ENCODE measurements at places on chromosomes 1 and 21. TPM values are rescaled to one million over a fixed set of nuclear protein-coding genes. Genes with fewer than 3 reads are reported as not detected.

- no peak for DNase-seq
Measured at GRCh38 chr1:177996957-177997356, 27.1 kb upstream of the SEC16B start.

DNA sequence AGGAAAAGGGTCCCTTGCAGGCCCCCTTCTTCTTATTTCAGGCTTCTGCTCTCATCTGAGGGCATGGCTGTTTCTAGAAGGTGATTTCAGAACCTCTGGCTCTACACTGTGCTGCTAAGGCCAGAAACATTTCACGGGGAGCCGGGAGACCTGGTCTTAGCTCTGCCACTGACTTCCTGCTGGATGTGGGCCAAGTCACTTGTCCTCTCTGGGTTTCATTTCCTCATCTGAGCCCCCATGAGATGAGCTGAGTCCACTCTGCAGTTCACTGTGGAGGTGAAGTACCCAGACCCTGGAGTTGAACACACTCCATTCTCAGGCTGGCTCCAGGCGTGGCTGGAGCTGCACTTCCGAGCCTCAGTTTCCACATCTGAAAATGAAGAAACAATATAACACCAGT is 2.1 kb downstream of the PADI1 start:
- no peak for DNase-seq

GRCh38 chr1:65469126-65469888 is 48.8 kb downstream of the LEPR start:
- DNase-seq: no peak

DNA sequence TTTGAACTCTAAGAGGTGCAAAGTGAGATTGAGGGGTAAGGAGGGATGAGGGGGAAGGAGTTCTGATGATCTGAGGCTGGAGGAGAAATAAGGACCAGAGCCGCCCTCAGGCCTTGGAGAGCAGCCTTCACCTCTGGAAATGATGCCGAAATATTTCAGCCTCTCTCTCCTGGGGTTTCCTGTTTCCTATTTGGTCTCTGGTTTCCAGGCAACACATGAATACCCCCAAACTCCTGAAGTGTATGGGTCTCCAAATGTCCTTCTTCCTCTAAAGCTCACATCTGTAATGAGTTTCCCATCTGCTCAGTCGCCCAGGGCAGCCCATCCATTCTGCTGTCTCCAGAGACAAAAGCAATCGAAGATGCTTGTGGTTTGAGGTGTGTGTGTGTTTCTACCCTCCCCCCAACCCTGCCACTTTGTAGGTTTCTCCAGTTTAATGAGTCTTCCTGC is 52.0 kb upstream of the FAM20B start:
- no peak for DNase-seq

Gene SLC22A15
- total RNA-seq: 7.8 TPM

All from breast epithelium (tissue), 4 donors.